ENCODE measurements at places on chromosomes 1 and 21.
A peak's percentile ranks its signal among the peaks of the same experiment; 100 is the strongest.

- DNase-seq = no peak
Measured at GRCh38 chr1:121516234-121516967, 331.6 kb downstream of the SRGAP2C start.

DNA sequence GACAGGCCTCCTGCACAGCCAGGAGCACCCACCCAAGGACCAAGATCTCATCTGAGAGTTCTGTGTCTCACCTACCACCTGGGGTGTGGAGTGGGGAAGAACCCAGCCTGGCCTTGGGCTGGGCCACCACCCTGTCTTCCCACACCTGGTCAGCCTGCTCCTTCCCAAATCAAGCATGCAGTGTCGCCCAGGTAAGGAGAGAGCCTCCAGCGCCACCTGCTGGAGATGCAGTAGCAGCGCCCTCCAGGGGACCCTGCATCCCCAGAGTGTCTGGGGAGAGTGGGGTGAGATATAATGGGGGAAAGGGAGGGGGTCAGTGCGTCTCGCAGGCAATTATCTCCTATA, 32.3 kb downstream of the KIAA2013 start:
- DNase-seq = peak; percentile 66

DNA sequence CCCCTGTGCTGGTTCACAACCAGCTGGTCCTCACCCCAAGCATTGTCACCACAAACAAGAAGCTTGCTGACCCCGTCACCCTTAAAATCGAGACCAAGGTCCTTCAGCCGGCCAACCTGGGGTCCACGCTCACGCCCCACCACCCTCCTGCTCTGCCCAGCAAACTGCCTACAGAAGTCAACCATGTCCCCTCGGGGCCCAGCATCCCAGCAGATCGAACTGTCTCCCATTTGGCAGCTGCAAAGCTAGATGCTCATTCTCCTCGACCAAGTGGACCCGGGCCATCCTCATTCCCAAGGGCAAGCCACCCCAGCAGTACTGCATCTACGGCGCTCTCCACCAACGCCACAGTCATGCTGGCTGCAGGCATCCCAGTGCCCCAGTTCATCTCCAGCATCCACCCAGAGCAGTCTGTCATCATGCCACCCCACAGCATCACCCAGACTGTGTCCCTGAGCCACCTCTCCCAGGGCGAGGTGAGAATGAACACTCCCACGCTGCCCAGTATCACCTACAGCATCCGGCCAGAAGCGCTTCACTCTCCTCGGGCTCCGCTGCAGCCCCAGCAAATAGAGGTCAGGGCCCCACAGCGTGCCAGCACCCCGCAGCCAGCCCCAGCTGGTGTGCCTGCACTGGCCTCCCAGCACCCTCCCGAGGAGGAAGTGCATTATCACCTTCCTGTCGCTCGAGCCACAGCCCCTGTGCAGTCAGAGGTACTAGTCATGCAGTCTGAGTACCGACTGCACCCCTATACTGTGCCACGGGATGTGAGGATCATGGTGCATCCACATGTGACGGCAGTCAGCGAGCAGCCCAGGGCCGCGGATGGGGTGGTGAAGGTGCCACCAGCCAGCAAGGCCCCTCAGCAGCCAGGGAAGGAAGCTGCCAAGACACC, 40.6 kb downstream of the ZBTB17 start:
- DNase-seq = no peak

DNA sequence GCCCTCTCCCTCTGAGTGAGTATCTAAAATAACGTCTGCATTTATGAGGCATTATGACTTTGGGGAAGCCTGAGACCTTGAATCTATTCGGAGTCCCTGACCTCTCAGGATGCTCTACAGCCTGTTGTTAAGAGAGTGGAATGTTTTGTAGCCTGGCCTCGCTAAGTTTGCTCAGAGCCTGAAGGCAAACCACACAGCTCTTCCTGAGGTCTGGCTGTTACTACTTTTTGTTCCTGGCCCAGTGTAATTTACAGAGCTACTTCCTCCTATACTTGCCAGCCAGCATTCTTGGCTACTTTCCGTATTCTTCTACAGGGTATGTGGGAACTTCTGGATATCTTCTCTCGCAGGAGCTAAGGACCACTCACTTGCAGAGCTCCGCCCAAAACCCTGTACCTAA, 3.6 kb upstream of the ZMYM4 start:
- DNase-seq = no peak

DNA sequence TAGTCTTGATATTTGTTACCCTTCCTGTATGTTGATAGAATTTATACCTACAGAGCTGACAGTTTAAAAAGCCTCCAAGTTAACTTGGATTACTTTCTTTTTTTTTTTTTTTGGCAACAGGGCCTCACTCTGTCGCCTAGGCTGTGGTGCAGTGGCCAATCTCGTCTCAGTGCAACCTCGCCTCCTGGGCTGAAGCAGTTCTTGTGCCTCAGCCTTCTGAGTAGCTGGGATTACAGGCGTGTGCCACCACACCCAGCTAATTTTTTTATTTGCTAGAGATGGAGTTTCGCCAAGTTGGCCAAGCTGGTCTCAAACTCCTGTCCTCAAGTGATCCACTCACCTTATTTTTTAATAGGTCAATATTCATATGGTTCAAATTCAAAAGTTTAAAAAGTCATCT, 32.7 kb downstream of the WDTC1 start:
- DNase-seq = no peak

- DNase-seq = no peak
Measured at GRCh38 chr1:107264007-107264406, 123.2 kb downstream of the NTNG1 start.

DNA sequence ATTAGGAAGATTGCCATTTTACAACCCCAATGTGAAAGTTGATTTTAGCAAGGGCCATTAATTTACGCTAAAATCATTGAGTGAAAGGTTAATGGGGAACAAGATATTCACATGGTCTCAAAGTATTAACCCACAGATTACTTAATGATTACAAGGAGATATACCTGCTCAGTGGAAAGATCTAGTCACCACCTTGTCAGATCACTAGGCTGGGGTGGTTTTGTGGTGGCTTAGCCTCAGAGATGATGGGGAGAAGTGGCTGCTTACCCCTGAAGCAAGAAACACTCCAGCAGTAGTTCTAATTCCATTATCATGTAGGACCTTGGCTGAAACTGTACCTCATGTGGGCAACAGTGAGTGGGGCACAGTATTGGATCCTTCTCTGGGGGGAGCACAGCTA, 20.1 kb upstream of the TRIM33 start:
- DNase-seq = no peak

GRCh38 chr1:158248118-158248517, 6.1 kb upstream of the CD1A start:
- DNase-seq = no peak

DNA sequence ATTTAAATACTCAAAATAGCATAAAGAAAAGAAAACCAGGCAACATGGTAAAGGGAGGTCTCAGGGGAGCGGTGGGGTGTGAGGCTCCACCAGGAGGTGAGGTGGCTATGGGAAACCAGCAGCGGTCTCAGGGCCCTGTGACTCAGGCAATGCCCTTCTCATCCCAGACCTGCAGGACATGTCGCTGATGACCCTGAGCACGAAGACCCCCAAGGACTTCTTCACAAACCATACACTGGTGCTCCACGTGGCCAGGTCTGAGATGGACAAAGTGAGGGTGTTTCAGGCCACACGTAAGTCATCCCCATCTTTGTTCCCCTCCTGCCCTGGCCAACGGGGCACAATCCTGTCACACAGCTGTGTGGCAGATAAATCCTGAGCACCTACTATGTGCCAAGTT, 31.5 kb downstream of the PADI4 start:
- no peak for DNase-seq

GRCh38 chr21:27371975-27372331, 405.1 kb upstream of the ADAMTS5 start:
- DNase-seq = no peak

DNA sequence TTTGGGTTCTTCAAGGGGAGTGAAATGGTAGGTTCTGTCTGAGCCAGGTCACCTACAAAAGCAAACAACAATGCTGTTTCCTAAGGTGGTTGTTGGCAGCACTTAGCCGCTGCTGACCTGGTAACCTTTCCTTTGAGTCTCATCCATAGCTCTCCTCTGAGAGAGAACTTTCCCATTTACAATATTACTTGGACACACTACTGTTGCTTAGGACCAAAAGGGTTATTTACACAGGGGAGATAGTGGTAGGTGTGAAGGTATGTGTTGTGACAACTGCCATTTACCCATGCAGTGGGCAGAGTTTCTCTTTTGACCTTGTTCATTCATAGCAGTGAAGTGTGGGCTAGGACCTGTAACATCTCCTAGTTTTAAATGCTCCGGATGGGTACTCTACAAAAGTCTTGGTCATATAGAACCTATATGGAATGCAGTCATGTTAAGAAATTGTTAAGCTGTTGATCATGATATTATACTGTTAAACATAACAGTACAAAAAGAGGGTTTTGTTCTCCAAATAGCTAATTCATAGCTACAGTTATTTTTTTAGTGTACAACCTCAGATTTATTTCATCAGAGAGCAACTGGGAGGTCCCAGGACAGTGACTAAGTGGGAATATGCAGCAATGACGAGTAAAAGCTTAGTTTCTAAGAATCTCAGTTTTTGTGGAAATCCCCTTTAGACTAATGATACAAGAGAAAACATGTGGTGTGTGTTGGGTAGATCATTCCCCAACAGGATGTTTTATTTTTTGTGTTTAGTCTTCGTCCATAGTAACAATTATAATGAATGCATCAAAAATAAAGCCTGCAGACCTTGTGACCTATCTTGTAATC, 219.7 kb downstream of the NFIA start:
- no peak for DNase-seq

GRCh38 chr1:25642574-25643108, 26.1 kb downstream of the MAN1C1 start:
- DNase-seq = peak; percentile 57

DNA sequence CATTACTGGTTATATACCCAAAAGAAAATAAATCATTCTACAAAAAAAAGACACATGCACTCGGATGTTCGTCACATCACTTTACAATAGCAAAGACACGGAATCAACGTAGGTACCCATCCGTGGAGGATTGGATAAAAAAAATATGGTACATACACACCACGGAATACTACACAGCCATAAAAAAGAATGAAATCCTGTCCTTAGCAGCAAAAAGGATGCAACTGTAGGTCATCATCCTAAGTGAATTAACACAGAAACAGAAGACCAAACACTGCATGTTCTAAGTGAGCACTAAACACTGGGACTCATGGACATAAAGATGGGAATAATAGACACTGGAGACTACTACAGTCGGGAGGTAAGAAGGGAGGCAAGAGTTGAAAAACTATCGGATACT, 148.6 kb downstream of the CHD1L start:
- no peak for DNase-seq

GRCh38 chr1:84995484-84996334, 1.2 kb downstream of the MCOLN2 start:
- no peak for DNase-seq

DNA sequence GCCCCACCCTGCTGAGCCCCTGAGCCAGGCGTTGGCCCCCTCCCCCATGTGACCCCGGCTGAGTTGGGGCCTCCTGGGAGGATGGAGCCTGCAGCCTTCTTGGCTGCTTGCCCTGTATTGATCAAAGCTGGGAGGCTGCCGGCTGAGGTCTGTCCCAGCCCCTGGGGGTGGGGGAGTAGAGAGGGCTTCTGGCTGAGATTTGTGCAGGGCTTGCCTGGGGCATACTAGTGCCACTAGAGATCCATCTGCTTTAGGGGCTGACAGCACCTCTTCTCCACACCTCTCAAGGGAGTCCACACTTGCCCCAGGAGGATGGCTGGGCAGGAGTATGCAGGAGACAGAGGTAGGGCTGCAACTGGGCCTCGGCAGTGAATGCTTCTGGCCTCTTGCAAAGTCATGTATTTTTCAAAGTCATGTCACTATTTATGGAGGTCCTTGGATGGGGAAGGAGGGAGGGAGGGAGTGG, 53.6 kb upstream of the SSBP3 start:
- DNase-seq = no peak

- DNase-seq = no peak
Measured at GRCh38 chr1:198151688-198152087, 5.1 kb upstream of the NEK7 start.

DNA sequence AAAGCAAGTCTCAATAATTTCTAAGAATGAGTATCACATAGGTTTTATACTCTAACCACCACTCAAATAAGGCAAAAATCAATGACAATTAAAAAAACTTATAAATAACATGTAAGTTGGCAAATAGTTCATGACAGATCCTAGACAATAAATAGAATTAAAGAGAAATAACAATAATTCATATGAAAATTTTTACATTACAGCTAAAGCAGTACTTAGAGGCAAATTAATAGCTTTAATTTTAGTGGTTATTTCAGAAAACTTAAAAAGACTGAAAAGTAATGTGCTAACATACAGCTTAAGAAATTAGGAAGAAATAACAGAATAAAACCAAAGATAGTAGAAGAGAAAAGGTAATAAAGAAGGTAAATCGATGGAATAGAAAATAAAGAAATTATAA, 179.9 kb upstream of the SPAG17 start:
- DNase-seq = no peak

DNA sequence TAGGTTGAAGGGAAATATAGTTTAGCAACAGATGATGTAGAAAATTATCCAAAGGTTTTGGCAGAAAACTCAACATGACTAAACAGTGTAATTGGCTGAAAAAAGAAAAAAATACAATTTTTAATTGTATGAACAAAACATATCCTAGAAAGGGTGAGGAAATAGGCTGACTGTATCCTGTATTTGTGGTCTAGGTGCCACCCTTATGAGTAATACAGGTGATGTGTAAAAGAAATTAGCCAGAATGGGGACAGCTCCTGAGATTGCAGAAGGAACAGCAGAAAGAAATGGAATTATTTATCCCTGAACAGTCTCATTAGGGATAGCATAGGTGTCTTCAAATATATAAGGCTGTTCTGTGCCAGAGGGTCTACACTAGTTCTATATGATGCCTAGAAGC, 24.6 kb downstream of the DNASE2B start:
- no peak for DNase-seq

DNA sequence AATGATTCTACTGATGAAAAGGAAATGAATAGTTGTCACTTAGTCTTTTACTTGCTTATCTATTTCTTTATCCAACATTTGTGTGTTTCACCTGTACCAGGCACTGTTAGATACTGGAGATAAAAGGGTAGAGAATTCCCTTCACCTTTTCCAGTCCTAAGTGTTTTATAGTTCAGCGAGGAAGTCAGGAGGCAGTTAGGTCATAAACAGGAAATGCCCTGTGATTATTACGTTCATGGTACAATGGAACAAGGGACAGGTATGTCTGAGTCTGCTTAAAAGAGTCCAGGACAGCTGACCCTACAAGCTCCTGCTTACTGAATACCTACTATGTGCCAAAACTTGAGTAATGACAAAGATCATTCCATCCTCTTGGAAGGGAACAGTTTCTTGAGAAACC, 77.8 kb downstream of the TNR start:
- DNase-seq = no peak

DNA sequence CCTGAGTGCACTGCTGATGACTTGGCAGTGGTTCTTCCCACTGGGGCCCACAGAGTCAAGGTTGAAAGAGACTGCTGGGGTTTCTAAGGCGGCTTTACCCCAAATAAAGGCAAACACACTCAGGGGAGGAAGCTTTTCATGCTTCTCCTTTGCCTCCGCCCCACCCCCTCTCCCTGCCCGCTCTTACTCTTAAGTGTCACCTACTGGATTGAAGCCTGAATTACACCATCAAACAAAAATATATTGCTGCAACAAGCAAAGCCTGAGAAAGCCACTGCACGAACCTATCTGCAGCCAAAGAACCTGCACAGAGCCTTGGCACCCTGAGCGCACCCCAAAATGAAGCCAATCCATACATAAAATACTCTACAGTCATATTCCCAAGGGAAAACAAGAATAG, 63.1 kb downstream of the PTGFR start:
- DNase-seq = no peak

All from NCI-H446 (cell line).